ENCODE measurements at places on chromosomes 4 and X.

- no peak for DNase-seq
Observed at GRCh38 chr4:81736324-81736723, 264.6 kb upstream of the RASGEF1B start.

DNA sequence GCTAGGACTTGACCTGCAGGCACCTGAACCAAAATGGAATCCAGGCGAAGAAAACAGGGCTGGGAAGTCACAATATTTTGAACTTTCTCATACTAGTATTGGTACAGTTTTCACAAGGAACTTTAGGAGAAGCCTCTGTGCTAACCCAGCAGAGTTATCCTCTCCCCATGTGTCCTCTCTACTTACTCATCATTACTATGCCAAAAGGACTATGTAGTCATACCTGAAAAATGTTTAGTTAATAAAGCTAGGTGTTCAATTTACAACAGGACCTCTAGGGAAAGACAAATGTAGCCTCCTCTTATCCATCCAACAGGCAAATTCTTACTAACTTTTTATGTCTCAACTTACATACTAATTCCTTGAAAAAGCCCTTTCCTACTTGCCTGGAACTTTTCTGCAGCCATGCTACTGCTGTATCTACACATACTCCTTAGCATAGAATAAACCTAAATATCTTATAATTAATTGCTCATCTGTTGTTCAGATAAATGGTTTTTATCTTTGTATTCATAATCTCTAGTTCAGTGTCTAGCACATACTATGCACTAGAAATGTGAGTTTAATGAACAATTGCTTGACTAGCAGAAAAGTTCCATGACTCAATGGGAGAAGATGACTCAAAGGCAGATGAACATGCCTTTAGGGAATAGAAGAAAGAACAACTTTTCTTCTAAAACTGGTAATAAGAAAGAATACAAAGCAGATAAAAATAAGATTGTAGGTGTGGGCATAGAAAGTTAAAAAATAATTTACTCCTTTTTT, 215.5 kb upstream of the VEGFC start:
- no peak for DNase-seq

DNA sequence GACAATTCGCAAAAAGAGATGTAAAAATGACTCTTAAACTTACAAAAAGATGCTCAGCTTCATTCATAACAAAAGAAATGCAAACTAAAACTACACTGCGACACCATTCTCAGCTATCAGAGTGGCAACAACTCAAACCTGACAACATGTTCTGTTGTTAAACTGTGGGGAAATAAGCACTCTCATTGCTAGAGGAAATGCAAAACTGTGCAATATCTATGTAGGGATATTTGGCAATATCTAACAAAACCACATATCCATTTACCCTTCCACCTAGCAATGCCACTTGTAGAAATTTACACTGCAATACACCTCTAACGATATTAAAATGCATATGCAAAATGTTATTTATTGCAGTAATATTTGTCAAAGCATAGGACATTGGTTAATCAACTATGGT, 78.3 kb upstream of the EGFL6 start:
- no peak for DNase-seq

DNA sequence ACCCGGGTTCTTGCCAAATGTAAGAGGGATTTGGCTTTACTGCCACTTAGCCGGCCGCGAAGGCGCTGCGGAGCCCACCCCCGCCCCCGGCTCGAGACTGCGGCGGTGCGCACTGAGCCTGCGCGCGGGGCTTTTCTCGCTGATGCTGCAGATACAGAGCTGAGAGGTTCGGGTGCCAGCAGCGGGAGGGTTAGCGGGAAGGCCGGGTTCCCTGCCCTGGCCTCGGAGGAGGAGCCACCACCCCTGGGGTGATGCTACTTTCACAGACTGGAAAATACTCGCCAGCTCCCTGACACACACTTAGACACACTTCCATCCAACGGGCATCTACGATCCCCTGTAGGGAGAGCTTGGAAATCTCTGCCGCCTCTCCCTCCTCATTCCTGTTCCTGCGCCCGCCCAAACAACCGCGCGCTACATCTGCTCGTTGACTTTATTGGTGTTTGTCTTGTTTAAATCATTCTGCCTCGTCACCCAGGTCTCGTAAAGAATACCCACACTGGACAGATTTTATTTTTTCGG, 2.1 kb upstream of the PCDH7 start:
- DNase-seq = peak; percentile 45

- no peak for DNase-seq
Observed at GRCh38 chr4:24820541-24820940, 25.2 kb downstream of the SOD3 start.
